ENCODE measurements at places on chromosomes 6 and 20.

- DNase-seq = peak; percentile 48
Observed at GRCh38 chr20:25389401-25389857, 1.2 kb downstream of the ABHD12 start.

DNA sequence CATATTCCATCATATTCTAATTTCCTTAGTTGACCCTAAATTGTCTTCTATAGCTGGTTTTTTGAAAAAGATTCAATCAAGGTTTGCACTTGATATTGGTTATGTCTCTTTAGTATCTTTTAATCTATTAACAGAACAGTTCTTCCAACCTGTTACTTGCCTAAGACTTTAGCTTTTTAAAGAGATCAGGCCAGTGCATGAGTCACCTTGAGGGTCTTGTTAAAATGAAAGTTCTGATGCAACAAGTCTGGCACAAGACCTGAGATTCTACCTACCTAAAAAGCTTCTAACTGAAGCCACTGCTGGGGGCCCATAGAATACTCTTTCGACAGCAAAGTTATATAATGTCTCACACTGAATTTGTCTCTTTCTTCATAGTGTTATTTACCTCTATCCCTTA is 3.2 kb downstream of the USP45 start:
- DNase-seq = no peak

DNA sequence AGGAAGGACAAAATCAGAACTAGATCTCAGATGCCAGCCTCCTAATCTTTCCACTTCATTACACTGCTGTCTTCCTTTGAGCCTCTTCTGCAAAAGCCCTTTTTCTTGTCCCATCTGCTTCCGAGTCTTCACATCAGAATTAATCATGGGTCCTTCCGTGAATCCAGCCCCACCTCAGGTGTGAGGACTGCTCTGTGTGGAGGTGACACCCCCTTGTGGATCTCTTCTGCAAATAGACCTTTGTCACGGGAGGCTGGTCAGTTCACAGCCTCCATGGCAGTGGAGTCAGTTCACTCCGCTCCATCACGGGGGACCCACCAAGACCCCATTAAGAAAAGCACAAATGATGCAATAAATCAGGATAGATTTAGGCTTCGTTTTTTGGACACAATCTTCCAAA is 171.1 kb downstream of the ADAT2 start:
- DNase-seq = no peak

GRCh38 chr20:41769592-41770018 is 151.4 kb upstream of the CHD6 start:
- no peak for DNase-seq

- no peak for DNase-seq
Observed at GRCh38 chr6:87742106-87742505, 40.1 kb upstream of the AKIRIN2 start.

DNA sequence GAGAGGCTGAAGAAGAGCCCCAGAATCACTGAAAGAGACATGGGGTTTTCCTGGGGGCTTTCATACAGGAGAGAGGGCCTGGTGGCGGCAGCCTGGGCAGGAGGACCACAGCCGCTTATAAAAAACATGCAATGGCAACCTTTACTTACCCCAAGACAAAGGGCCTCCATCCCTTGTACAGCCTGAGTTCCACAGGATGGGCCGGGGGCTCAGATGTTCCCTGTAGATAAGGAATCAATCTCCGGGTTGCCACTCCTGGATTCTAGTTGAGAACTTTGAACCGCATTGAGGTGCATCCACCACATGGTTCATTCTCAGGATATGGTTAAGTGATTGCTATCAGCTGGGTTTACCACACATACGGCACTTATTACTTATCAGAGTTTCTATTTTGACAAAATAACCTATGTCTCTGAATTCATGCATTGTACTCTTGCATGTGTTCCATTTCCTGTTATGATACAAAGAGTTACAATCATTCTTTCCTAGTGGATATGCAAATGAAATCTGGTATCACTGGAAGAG is 677.6 kb downstream of the KIF16B start:
- DNase-seq = no peak

GRCh38 chr20:32634041-32634805 is 39.5 kb downstream of the C20orf203 start:
- no peak for DNase-seq

- no peak for DNase-seq
Observed at GRCh38 chr6:168737481-168737880, 296.5 kb downstream of the SMOC2 start.

DNA sequence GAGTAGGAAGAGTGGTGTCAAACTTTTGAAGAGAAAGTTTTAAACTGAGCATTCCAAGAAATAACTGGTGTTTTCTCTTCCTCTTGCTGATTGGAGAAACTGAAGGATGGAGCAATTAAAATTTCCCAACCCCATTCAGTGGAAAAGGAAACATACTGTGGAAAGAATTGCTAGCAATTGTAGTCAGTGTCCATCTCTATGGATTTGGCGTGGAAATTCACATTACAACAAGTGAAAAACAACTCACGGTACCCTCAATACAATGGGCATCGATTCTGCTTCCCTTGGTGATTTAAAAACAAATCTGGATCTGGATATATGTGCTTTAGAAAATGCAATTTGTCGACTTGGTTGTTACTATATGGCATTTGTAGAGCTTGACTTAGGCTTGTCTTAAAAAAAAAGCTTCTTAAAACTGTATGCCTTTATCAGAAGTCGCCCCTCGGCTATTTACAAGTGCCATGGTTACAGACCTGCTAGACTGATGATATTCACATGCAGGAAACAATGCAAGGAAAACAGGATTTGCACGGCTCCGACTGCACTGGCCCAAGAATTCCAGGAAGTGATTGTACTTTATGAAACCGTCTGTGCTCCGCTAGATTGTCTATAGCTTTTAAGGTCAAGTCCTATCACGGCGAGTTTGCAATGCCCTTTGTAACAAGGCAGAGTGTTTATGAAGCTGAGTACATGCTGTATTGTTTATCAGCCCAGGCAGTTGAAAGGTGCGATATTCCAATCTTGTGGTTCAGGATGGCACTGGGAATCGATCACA is 131.7 kb upstream of the PHACTR1 start:
- no peak for DNase-seq

GRCh38 chr6:14656078-14656521 is 538.5 kb downstream of the CD83 start:
- DNase-seq = no peak

DNA sequence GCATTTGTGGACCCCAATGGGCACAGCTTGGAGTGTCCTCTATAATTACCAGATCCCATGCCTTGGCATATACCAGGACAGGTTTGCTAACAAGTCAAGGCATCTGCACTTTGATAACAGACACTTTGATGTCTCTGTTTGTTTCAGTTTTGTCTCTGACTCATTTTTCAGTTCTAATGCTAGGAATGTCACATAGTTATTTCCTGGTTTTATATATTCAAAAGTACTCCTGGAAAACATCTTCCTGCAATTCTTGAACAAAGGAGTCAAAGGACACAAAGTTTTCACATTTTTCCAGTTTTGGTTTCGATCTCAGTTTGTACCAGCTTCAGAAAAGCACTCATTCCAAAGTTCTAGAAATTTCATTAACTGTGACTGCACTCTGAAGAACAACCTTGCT is 188.1 kb downstream of the FOXC1 start:
- no peak for DNase-seq

GRCh38 chr6:32906539-32906938 is 34.3 kb downstream of the HLA-DMB start:
- no peak for DNase-seq

GRCh38 chr6:139926711-139927110 is 552.3 kb upstream of the CITED2 start:
- no peak for DNase-seq

DNA sequence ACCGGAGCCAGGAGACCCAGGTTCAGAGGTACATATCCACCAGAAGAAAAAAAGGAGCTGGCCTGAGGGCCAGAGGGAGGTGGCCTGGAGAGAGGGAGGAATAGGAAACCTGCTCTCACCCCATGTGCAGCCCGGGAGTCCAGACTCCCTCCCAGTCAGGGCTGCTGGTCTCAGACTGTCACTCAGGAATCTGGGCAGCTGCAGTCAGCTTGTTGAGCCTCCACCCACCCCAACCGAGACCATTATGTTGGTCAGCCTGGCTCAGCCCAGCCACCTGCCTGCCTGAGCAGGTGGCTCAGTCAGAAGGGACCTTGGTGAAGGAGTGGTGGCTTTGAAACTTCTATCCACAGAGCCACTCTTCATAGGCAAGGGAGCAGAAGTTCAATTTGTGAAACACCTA is 53.3 kb upstream of the EPB41L1 start:
- DNase-seq = no peak

GRCh38 chr6:170094686-170095272 is 196.1 kb downstream of the DLL1 start:
- DNase-seq = no peak

DNA sequence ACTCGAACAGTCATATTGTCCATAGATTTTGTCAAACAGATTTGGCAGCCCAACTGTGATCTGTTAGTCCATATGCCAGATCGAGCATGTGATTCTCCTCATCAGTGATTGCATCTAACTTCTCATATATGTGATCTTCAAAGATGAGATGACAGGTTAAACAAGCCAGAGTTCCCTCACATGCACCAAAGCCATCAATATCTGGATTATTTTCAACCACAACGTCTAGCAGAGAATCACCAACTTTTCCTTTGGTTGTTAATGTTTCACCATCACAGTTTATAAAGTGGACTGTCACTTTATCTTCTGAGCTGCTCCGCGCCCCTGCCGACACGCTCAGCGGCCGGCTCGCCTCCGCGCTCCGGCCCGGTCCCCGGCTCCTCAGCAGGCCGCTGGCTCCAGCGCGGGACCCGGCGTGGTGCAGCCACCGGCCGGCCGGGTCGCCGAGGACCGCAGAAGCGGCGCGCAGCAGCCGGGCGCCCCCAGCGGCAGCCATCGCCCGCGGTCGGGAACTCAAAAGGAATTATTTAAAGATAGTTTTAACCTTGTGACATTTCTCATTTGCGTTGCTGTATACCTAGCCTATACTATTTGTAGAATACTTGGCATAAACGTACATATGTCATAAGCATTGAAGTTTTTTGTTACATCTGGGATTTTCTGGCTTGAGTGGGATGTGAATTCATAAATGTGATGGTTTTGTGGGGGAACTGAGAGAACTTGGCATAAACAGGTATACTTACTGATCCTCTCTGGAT is 40.1 kb upstream of the DYNLRB1 start:
- DNase-seq = no peak

DNA sequence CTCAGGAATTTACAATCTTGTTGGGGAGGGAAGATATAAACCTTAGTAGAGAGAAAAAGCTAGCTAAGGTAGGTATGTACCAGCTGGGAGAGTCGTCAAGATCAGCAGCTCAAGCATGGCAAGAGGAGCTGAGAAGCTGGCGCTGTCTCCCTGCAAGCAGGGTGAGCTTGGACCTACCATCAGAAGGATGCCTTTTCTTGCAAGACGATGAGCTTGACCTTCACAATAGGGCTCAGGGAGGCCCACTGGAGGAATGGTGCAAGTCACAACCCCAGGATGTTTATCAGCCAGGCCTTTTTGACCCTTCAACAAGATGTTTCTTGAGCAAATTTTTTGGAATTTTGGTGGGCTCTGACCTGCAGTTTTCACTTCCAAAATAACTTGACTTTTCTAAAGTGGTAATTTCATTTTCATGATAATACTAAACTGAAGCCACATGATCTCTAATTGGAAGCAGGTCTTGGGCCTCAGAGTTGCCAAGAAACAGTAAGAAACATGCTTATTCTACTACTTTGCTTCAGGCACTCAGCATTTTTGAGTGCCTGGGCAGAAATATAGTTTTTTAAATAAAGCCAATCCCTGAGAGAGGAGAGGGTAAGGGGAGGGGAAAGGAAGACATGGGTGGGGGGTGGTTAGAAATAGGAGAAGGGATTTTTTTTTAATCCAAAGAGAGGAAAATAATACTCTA is 258.1 kb downstream of the CLIC5 start:
- DNase-seq = no peak

DNA sequence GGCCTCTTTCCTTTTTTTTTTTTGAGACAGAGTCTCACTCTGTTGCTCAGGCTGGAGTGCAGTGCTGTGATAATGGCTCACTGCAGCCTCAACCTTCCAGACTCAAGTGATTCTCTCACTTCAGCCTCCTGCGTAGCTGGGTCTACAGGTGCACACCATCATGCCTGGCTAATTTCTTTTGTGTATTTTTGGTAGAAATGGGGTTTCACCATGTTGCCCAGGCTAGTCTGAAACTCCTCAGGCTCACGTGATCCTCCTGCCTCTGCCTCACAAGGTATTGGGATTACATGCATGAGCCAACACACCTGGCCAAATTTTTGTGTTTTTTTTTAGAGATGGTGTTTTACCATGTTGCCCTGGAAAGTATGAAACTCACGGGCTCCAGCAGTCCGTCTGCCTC is 29.3 kb downstream of the SRC start:
- DNase-seq = no peak

DNA sequence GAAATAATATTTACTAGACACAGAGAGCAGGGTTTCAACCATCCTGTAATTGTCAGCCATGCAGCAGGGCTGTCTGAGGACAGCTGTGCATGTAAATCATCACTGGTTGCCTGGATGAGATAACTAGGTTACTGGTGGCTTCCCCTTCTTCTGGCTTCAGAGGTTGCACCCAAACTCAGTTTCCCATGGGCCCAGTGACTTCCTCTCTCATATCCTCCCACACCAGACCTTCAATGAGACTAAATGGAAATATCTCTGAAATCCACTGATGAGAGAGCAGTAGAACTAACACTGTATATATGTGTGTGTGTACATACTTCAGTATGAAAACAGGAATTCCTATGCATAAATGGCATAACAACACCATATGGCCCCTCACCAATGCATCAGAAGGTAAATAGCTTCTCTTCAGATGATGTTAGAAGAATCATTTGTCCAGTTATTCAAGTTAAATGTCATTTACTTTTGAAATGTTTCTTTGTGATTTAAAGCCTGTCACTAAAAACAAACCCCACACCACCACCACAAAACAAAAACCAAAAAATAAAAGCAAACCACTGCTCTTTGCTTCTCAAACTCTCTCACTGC is 51.0 kb upstream of the IL20RA start:
- no peak for DNase-seq

- no peak for DNase-seq
Observed at GRCh38 chr20:24987873-24988835, 4.4 kb downstream of the APMAP start.

GRCh38 chr20:51142448-51142847 is 119.5 kb upstream of the KCNG1 start:
- DNase-seq = no peak
